ENCODE measurements at places on chromosomes 13 and 19.

GRCh38 chr19:31512181-31512970 lies 163.1 kb upstream of the TSHZ3 start:
- DNase-seq = no peak

- no peak for DNase-seq
Measured at GRCh38 chr13:74037762-74038161, 96.4 kb downstream of the KLF12 start.

DNA sequence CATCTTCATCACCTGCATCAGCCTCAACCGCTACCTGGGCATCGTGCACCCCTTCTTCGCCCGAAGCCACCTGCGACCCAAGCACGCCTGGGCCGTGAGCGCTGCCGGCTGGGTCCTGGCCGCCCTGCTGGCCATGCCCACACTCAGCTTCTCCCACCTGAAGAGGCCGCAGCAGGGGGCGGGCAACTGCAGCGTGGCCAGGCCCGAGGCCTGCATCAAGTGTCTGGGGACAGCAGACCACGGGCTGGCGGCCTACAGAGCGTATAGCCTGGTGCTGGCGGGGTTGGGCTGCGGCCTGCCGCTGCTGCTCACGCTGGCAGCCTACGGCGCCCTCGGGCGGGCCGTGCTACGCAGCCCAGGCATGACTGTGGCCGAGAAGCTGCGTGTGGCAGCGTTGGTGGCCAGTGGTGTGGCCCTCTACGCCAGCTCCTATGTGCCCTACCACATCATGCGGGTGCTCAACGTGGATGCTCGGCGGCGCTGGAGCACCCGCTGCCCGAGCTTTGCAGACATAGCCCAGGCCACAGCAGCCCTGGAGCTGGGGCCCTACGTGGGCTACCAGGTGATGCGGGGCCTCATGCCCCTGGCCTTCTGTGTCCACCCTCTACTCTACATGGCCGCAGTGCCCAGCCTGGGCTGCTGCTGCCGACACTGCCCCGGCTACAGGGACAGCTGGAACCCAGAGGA lies 2.6 kb downstream of the P2RY11 start:
- DNase-seq = no peak

DNA sequence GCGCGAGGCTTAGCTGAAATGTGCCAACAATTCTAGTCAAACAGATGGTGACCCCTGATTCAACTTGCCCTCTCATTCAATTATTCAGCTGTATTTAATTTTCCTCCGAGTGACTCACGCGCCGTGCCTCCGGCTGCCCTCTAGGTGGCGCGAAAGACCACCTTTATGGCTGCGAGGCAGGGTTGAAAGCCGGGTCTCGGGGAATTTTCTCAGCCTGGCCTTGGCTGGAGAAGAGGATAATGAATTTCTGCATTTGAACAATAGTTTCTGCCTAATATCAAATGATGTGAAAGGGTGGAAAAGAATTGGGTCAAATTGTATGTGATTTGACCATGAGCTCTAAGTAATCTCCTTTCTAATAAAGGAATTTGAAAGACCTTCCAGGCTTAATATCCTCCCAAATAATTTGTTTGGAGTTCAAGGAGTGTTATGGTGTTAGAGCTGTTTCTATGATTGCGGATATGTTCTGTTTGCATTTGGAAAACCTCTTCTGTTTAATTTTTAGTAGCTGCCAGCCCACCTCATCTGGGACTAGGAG lies 310.9 kb downstream of the ZNF536 start:
- DNase-seq = peak; percentile 32

DNA sequence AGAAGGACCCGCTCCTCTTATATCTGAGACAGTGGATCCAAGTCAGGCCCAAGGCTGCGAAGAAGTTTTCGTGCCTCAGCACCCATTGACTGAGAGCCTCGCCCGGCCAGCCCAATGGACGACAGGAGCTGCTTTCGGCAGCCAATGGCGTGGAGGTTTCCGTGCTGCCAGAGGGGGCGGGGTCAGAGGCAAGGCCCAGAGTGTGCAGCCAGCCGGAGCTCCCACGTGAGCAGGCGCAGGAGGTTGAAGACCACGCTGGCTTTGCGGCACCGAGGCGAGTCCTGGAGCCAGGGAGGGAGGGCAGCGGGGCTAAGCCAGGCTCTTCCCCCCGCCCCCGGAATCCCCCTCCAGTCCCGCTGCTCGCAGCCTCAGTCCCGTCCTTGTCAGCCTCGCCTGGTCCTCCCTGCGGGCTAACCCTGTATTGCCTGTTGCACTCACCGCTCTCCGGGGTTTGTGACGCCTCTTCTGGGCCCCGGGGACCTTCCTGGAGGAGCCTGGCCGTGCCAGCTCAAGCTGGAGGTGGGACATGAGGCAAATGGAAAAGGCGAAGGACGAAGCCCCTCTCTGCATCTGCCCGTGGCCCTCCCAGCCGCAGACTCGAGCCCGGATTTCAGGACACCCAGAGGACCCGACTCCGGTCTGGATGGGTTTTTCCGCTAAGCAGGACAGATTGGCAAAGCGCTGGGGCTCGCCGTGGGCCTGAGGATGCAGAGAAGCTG lies 1.5 kb downstream of the IFNL4 start:
- DNase-seq = no peak

DNA sequence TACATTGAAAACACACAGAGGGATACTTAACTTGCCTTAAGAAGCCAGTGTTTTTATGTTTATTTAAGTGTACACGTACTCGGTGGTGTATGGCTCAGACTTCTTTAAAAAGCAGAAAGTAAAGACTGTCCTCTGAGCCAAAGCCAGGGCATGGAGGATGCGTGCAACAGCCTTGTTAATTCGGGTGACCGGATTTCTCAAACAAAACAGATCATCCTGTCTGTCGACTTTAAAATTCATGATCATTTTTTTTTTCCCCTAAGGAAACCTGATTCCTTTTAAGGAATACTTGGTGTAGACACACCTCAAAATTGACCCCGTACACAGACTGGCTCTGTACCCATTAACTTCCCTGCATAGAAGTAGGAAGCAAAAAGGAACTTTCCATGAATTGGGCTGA lies 124.7 kb upstream of the RNF113B start:
- DNase-seq = no peak

DNA sequence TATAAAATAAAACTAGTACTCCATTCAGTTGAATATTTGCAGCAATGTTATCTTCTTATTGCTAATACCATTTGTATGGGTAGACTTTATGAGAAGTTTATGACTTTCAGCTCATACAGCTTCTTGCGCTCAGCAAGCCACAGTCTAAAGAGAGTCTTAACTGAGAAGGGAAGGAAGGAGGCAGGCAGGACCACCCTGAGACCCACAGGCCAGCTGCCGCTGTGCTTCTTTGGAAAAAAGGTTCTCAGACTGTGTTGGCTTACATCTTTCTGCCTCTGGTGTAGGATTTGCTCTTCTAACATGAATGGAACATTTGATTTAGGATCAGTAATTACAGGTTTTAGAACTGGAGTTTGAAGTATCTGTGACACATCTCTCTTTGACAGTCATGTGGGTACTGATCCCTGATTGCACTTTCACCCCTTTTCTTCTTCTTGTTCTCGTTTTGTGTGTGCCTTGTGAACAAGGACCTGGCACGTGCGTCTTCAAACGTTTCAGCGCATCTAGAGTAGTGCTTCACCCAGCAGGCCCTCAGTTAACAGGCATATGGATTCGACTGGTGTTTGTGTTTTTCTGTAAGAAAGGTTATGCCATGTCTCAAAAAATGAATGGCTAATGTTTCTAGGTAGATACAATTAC lies 7.1 kb upstream of the GPR18 start:
- DNase-seq = no peak

GRCh38 chr19:8503510-8503909 lies 1.1 kb upstream of the PRAM1 start:
- DNase-seq = no peak

GRCh38 chr13:27194895-27195764 lies 23.5 kb upstream of the USP12 start:
- no peak for DNase-seq

DNA sequence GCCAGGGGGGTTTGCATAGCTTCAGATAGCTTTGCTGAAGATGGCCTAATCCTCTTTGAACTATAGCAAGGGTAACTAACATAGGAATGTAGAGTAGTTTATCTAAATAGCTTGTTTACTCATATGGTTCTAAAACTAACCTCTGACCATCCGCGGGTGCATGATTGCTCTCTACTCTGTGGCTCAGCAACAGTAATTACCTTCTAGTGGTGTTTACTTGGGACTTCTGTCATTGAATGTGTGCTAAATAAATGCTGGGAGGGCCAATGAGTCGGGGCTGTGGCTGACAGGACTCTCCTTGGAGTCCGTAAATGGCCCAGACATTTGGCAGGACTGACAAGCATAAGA lies 1461.9 kb downstream of the UQCRFS1 start:
- DNase-seq = no peak

DNA sequence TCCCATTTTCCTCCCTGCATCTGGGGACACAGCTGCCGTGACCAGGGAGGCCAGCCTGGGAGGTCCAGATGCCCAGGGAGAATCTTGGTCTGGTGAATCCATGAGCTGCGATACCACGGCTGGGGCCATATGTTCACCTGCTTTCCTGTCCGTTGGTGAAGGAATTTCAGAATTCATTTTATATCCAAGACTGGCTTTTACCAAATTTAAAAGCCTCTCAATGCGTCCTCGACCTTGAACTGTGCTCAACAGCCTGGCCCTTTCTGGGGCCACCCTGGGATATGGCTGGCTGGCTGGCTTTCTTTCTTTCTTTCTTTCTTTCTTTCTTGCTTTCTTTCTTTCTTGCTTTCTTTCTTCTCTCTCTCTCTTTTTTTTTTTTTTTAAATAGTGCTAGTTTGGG lies 22.2 kb upstream of the GDF15 start:
- no peak for DNase-seq

GRCh38 chr19:19402656-19403372 lies 2.7 kb upstream of the GATAD2A start:
- DNase-seq = no peak

GRCh38 chr13:108618233-108618632 lies 11.2 kb upstream of the MYO16 start:
- no peak for DNase-seq

- no peak for DNase-seq
Measured at GRCh38 chr13:50707628-50708027, 135.9 kb downstream of the DLEU7 start.

DNA sequence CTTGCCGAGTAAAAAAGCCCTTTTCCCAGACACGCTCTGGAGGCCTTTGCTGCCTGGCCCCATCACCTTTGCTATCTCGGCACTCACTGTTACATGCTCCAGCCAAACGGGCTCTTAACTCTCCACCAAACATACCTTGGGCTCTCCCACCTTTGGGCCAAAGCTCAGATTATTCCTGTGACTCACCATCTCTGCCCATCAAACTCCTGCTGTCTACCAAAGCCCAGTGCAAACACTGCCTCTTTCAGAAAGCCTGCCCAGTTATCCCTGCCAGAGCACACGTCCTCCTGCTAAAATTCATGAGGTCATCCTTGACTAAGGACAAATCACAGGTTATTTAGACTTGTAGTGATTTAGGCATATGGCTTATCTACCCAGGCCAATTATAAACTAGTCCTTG lies 48.1 kb upstream of the SERPINE3 start:
- DNase-seq = no peak

DNA sequence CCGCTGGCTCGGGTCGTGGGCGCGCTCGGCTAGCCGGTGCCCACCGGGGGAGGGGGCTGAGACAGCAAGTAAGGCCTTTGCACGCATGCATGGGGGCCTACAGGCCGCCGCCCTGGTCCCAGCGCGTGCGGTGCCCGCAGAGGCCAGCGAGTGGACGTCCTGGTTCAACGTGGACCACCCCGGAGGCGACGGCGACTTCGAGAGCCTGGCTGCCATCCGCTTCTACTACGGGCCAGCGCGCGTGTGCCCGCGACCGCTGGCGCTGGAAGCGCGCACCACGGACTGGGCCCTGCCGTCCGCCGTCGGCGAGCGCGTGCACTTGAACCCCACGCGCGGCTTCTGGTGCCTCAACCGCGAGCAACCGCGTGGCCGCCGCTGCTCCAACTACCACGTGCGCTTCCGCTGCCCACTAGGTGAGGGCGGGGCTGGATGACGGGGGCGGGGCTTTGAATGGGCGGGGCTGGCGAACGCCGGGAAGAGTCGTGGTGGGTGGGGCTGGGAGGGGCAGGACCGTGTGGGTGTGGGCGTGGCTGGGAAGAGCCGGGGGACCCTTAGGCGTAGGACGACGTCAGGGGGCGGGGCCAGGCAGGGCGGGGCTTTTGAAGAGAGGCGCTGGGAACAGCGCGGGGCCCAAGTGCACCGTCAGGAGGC lies 2.1 kb downstream of the CILP2 start:
- peak; percentile 80 for DNase-seq

DNA sequence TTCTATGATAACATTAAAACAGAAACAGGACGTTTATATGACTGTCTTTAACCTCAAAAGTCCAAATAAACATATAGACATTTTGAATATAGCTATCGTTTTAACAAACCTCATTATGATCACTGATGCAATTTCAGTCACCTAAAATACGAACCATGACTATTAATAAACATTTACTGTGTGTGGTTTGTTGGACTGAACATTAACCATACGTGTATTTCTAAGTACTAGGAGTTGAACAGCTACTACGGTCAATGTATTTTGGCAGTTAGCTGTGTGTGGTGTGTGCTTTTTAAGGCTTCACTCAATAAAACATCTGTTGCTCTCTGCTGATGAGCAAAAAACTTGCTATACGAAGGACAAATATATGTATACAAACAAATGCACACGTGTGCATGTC lies 281.4 kb downstream of the ABCC4 start:
- DNase-seq = no peak

DNA sequence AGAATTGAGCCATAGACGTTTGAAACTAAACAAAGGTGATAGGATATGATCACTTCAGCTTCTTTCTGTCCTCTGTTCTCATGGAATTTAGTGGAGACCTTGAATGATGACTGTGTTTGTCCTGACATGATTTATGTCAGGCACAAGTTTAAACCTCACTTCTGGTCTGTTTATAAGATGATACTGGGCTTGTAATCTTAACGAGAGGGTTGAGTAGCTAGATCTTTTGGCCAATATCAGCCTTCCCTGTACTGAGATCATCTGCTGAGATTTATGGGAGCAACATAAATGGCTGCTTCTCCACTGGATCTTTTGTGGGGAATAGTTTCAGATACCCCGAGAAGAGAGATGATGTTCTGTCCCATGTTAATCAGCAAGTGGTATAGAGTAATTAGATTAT lies 121.8 kb upstream of the OBI1 start:
- DNase-seq = no peak

GRCh38 chr13:33526718-33527117 lies 241.2 kb upstream of the STARD13 start:
- DNase-seq = no peak

DNA sequence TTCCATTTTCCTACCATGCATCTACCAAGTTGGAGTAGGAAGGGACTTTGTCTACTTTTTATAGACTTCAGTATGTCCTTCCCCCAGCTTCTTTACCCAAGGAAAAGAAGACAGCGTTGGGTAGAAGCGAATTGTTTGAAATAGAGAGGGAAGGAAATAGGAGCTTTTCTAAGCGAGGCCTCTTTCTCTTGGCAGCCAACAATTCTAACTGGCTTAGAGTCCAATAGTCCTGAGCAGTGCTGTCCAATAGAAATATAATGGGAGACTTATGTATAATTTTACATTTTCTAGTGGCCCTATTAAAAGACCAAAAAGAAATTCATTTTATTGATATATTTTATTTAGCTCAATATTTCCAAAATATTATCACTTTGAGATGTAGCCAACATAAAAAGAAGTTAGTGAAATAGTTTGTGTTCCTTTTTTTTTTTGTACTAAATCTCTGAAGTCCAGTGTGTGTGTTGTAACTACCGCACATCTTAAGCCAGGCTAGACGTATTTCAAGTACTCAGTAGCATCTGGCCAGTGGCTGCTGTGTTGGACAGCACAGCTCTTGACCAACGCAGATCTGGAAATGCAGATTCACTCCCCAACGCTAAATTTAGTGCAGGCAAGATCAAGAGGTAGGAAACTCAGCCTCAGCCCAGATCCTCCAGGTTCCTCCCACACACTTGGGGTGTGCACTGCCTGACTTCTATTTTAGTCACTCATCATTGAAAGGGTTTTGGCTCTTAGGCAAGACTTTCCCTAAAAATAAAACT lies 179.2 kb downstream of the SHISA2 start:
- no peak for DNase-seq
